ENCODE measurements at places on chromosomes 16 and 17.
A peak's percentile ranks its signal among the peaks of the same experiment; 100 is the strongest.

- no peak for DNase-seq
Observed at GRCh38 chr16:12837291-12837690, 33.6 kb upstream of the CPPED1 start.

DNA sequence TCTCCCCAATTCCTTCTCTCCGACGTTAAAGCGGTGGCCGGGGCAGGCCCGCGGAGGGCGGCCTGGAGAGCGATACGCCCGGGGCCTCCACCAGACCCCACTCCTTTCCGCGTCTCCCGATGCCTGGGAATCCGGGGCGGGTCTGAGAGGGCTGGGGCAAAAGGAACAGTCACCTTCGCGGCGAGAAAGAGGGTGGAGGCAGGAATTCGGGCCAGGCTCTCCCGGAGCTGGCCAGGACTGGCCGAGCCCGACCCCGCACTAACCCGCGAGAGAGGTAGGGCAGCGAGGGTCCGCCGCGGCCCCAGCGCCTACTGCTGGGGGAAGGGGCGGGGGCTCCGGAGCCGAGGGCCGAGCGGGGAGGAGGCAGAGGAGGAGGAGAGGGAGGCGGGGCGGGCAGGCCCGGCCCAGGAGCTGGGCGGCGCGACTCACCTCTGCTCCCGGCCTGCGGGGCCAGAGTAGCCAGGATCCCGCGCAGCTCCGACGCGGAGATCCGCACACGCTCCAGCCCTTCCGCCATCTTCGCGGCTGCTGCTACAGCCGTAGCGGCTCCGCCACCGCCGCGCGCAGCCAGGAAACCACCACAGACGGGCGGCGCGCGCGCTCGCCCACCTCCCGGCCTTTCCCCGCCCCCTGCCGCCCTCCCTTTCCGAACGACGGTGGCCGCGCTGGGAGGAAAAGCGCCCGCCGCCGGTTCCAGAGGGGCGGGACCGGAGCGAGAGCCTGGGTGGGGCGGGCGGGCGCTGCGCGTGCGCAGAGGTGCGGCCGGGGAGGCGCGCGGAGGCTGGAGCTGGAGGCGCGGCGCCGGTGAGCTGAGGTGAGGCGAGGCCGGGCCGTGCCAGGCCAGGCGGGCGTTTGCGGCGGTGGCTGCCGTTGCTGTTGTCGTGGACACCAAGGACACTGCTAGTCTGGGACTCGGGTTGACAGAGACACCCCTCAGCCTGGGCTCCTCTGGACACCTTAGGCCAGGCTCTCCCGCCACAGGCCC, at the start of the genes SMG6 and SRR:
Gene SMG6, minus strand, starts transcription at position 582 of the 985 bp plus-strand sequence. Its CDS starts 65 bp downstream, at position 517.
Gene SRR, plus strand, starts transcription at position 747 of the 985 bp plus-strand sequence. CDS start 11,611 bp downstream, outside the sequence.
- DNase-seq = peak; percentile 92

DNA sequence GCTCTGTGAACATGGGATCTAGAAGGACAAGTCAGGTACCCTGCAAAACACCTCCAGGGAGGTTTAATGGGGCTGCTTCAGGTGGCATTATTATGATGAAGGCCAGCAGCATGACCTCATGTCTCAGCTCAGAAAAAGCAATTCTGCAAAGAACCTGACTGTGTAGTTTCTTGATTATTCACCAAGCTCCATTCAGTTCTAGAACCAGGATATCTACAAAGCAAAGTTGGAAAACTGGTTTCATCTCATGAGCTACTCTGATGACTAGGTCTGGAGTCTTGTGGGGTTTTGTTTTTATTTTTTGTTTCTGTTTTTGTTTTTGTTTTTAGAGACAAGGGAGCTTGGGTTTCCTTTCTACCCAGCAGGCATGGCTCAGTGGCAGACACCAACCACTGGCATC, 19.0 kb upstream of the LRRC37A3 start:
- DNase-seq = no peak

DNA sequence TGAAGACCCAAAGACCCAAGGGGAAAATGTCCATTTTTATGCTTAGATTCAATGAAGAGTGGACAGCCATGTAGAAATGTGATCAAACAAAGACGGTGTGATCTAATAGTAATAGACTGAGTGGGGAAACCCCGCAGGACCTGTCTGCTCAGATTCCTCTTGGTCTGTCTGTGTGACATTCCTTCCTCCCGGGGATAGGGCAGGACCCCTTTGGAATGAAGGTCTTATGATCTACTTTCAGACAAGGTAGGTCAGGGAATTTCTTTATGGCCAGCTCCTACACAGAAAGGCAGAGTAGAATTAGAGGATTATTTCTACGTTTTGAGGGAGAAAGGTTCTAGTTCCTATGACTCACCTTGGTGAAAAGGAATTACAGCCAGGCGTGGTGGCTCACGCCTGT, 267.6 kb downstream of the STX8 start:
- no peak for DNase-seq

DNA sequence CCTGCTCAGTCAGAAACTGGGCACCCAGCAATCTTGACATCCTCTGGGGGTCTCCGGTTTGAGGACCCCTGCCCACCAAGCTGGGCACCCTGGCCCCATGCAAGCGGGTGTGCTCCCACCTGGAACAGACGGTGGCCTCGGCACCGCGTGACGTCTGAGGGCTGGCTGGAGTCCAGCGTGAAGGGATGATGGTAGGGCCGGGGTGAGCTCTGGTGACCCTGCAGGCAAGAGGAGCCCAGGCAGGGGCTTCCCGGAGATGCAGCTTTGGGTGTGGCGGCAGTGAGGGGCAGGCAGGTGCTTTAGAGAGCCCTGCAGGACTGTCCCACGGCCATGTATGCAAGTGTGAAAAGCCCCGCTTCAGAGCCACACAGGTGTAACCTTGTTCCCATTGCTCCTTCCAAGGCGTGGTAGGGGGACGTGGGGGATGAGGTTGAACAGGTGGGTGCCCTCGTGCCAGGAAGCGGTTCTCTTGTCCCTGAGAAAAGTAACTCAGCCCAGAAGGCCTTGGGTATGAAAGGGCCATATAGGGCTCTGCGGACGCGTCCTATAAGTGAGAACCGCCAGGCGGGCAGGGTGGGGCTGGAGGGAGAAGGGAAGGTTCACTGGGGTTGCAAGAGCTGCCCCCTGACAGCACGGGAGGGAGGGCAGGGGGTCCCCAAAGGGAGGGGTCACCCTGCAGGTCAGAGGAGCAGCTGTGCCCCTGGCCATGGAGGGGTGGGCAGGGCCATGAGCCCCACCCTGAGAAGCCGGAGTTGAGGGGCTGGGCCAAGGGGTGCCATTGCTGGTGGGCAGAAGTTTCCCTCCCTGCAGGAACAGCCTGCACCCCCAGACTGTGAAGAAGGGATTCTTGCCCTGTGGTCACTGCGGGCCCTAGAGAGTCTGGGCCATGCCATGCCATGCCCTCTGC, 9.2 kb downstream of the RGS11 start:
- DNase-seq = peak; percentile 8

GRCh38 chr17:17356149-17356930, 53.2 kb downstream of the NT5M start:
- peak; percentile 76 for DNase-seq

All from WERI-Rb-1 (cell line).